ENCODE measurements at places on chromosomes 13 and 19.

- no peak for DNase-seq
Measured at GRCh38 chr13:31011901-31012654, 79.6 kb downstream of the TEX26 start.

DNA sequence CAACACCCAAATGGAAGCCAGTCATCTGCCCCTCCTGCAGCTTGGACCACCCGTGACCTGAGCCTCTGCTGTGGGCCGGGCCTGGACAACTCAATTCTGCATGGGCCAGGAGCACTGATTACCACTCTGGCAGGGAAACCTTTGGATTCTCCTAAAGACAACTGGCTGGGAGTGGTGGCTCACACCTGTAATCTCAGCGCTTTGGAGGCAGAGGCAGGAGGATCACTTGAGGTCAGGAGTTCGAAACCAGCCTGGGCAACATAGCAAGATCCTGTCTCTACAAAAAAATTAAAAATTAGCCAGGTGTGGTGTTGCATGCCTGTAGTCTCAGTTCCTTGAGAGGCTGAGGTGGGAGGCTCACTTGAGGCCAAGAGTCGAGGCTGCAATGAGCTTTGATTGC is 6.5 kb downstream of the EPS15L1 start:
- DNase-seq, result no peak

DNA sequence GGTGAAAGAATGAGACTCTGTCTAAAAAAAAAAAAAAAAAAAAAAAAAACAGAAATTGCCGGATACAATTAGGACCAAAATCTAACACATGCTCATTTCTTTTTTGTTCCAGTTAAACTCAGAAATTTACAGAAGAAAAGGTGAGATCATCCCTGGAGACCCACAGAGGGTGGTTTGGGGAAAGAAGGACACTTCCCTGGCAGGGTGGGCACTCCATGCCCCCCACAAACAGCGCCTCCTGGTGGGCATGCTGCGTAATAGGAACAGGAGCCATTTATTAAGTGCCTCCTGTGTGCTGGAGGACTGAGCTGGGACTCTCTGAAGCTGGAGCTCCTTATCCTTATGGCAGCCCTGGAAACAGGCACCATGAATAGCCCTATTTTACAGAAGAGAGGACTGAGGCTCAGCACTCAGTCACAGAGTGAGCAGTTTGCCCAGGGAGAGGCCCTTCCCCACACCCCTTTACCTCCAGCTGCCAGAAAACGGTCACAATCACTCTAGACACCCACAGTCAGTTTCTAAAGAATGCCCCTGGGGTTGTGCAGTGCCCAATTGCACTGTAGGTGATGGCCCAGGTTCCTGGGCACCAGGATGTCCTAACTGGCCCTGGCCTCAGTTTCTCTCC is 10.1 kb downstream of the C19orf38 start:
- no peak for DNase-seq

DNA sequence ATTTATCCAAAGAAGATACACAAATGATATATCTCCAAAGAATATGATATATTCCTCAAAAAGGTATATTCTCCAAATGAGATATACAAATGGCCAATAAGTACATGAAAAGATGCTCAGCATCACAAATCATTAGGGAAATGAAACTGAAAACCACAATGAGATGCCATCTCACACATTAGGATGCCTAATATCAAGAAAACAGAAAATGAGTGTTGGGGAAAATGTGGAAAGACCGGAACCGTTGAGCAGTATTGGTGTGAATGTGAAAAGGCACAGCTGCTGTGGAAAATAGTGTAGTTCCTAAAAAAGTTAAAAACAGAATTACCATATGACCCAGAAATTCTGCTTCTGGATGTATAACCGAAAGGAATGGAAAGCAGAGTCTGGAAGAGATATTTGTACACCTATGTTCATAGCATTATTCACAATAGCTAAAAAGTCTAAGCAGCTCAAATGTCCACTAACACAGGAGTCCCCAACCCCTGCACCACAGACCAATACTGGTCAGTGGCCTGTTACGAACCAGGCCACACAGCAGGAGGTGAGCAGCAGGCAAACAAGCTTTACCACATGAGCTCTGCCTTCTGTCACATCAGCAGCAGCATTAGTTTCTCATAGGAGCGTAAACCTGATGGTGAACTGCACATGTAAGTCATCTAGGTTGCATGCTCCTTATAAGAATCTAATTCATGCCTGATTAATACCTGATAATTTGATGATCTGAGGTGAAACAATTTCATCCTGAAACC is 291.9 kb downstream of the PCDH20 start:
- DNase-seq, result no peak

DNA sequence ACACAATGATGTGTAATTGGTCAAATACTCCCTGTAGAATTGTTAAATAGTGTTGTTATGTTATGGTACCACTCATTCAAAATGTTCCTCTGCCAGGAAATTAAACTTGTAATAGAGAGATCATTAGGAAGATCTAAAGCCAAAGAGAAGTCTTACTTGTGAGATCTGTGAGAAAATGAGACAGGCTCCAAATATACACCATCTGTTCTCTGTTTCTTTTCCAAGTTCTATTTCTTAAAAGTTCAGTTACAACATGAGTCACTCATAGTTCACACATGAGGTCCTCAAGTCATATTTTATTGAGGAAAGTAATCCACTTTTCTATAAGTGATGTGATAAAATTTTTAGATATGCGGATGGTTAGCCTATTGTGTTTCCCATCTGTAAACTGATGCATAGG is 1038.1 kb upstream of the PRR20A start:
- no peak for DNase-seq

GRCh38 chr19:38564981-38565690 is 52.6 kb downstream of the MAP4K1 start:
- DNase-seq, result peak; percentile 52

- DNase-seq, result no peak
Measured at GRCh38 chr19:35216833-35217648, 11.5 kb downstream of the FAM187B start.

DNA sequence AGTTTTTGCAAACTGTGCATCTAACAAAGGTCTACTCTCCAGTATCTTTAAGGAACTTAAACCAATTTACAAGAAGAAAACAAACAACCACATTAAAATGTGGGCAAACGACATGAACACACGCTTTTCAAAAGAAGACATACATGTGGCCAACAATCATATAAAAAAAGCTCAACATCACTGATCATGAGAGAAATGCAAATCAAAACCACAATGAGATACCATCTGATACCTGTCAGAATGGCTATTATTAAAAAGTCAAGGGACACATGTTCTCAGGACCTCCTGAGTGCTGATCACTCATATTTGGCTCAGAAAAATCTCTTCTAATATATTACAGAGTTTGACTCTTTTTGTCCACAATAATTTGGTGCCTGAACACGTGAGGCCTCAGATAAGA is 14.2 kb upstream of the LILRB1 start:
- DNase-seq, result no peak

GRCh38 chr13:45565331-45565730 is 50.2 kb downstream of the ERICH6B start:
- DNase-seq, result no peak

DNA sequence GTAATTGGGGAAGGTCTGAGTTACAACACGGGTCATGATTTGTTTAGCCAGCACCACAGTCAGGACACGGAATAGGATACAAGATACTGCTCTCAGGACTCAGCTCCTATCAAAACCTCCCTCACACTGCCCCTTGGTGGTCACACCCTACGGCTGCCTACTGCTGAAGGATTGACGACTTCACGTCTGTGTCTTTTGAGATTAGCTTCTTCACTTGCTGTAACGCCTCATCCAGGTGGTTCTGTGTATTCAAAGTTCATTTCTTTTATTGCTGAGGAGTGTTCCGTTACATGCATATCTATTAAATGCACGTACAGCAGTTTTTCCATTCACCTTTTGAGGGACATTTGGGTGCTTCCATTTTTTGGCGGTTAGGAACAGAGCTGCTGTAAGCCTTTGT is 46.3 kb downstream of the URI1 start:
- DNase-seq, result no peak

GRCh38 chr13:90105276-90105675 is 1242.2 kb upstream of the MIR17HG start:
- no peak for DNase-seq

DNA sequence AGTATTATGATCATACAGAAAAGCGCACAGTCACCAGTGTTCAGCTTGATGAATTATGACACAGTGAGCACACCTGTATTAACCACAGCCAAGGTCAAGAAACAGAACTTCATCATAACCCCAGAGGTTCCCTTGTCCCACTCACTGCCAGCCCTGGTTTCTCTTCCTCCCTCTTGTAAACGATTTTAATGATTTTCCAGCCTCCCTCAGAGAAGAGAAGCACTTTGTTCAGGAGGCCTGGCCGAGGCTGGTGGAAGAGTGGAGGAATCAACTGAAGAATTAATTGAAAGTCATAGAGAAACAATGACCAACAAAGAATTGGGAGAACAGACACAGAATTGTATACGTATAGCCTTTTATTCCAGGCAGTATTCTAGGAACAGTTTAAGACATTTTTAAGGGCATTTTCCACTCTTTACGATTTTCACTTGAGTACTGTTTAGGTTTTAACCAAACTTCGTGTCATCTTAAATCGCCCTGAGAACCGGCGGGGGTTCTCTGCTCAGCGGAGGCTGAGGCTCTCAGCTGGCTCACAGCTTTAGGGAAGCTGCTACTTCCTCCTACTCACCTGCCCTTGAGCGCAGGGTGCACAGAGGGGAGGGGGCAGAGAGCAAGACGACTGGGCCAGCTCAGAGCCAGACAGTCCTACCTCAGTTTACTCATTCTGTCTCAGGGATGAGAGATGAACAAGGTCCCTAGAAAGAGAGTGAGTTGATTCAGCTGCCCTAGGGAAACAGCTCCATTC is 108.6 kb downstream of the AKAP11 start:
- DNase-seq, result no peak

DNA sequence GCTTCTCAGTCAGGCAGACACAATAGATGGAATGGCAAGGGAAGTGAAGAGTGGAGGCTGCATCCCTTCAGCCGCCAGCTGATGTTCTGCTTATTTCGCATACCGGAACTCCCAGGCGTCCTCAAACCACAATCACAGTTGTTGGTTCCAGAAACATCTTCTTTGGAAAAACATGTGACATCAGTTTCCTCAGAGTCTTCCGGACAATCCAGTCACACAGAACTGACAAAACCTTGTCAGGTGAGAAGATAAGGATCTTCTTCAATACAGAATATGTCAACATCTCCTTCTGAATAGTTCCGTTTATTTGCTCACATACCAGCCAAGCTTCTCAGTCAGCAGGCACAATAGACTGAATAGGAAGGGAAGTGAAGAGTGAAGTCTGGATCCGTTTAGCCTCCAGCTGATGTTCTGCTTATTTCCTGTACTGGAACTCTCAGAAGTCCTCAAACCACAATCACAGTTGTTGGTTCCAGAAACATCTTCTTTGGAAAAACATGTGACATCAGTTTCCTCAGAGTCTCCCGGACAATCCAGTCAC is 45.1 kb upstream of the CEACAM21 start:
- DNase-seq, result no peak

DNA sequence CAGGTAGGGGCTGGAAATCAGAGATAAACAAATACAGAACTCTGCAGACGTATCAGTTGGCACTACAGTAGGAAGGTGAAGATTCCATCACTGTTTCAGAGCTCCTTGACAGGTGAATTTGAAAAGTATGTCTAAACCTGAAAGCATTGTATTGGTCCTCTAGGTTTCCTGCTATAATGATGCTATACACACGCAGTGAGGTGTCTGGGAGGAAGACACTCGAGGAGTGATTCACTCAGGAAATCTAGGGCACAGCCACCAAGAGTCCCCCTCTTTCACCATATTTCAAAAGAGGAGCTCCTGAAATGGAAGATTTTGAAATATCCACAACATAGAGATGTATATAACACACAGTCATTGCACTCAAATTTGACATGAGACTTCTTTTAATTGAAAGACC is 331.0 kb upstream of the DACH1 start:
- DNase-seq, result no peak

GRCh38 chr19:6105444-6105843 is 4.9 kb downstream of the RFX2 start:
- DNase-seq, result no peak

- peak; percentile 61 for DNase-seq
Measured at GRCh38 chr13:77698201-77699058, 943 bp downstream of the SLAIN1 start.

DNA sequence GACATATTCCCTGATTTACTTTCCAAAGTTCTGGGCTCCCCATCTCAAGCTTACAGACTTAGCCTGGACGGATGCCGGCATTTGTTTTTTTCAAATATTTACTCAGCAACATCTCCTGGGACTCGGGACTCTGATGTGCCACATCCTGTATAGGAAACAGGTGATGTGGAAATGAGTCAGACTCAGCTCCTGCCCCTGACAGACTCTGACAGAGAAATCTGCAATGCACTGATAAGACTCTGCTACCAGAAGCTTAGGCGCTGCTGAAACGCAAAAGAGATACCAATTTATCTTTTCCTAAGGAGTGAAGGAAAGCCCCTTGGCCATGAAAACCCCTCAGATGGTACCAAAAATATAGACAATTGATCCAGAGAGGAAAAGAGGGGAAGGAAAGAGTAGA is 16.2 kb downstream of the LAIR2 start:
- DNase-seq, result no peak

- no peak for DNase-seq
Measured at GRCh38 chr19:32223595-32224370, 121.6 kb upstream of the ZNF507 start.

DNA sequence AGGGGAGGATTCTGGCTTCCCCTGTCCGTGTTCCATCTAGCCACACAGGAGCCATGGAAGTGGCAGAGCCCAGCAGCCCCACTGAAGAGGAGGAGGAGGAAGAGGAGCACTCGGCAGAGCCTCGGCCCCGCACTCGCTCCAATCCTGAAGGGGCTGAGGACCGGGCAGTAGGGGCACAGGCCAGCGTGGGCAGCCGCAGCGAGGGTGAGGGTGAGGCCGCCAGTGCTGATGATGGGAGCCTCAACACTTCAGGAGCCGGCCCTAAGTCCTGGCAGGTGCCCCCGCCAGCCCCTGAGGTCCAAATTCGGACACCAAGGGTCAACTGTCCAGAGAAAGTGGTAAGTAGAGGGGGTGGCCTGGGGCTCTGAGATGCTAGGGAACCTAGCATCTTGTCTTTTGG is 1.5 kb downstream of the BABAM1 start:
- no peak for DNase-seq

DNA sequence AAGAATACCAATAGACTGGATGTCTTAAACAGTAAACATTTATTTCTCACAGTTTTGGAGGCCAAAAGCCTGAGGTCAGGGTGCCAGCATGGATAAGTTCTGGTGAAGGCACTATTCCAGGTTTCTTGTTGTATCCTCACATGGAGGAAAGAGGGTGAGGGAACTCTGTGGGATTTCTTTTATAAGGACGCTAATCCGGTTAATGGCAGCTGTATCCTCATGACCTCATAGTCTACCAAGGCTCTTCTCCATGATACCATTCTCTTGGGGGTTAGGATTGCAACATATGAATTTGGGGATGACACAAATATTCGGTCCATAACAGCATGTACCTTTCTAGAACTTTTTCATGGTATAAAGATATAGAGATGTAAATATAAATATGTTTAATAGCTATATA is 412.0 kb downstream of the LMO7 start:
- no peak for DNase-seq

- no peak for DNase-seq
Measured at GRCh38 chr13:105497597-105497996, 1037.9 kb downstream of the EFNB2 start.

GRCh38 chr13:71864986-71865873 is 1.8 kb downstream of the DACH1 start:
- DNase-seq, result no peak

- no peak for DNase-seq
Measured at GRCh38 chr13:29523199-29523961, 72.1 kb downstream of the SLC7A1 start.
